ENCODE measurements at places on chromosomes 6 and 20. TPM values are rescaled to one million over a fixed set of nuclear protein-coding genes. Genes with fewer than 3 reads are reported as not detected.

Gene HLA-DOA
- total RNA-seq: under 0.01 TPM

Gene ADGB
- not detected for total RNA-seq

Gene TNFRSF6B
- 13.2 TPM for total RNA-seq

Gene ADGRF1
- total RNA-seq: not detected

Gene ACTL10
- total RNA-seq: 2.7 TPM

Gene LINC00237
- not detected for total RNA-seq

Gene RBM24
- total RNA-seq: 4.8 TPM

Gene SPEF1
- total RNA-seq: 0.13 TPM

Gene PKIB
- total RNA-seq: 0.22 TPM

Gene PSORS1C1
- total RNA-seq: 2.0 TPM

Gene MUCL3
- not detected for total RNA-seq

Gene PRR18
- not detected for total RNA-seq

Gene VWA7
- total RNA-seq: 0.29 TPM

Gene ADGRF4
- total RNA-seq: not detected

Gene ZNF341
- 2.0 TPM for total RNA-seq

Gene HFE
- total RNA-seq: 5.4 TPM

Gene HUS1B
- total RNA-seq: 3.2 TPM

Gene IRAK1BP1
- 7.7 TPM for total RNA-seq

Gene RNF8
- total RNA-seq: 33.2 TPM

Gene RIMS4
- total RNA-seq: not detected

Gene SUPT3H
- total RNA-seq: 8.8 TPM

Gene LY86
- not detected for total RNA-seq

Gene FOXA2
- total RNA-seq: not detected

Gene ULBP1
- total RNA-seq: 0.43 TPM

Gene DLL1
- total RNA-seq: 1.2 TPM

Gene RFX6
- not detected for total RNA-seq

Gene NUS1
- total RNA-seq: 47.5 TPM

Gene PPP2R5D
- 60.4 TPM for total RNA-seq

Gene FAM217A
- not detected for total RNA-seq

Data from thoracic aorta endothelial cell (primary cell).